ENCODE measurements at places on chromosomes 6 and 20.
A peak's percentile ranks its signal among the peaks of the same experiment; 100 is the strongest.

GRCh38 chr20:50813801-50814200, 18.9 kb downstream of the BCAS4 start:
- DNase-seq, result no peak

GRCh38 chr6:149211046-149211571, 106.4 kb upstream of the TAB2 start:
- DNase-seq, result no peak

DNA sequence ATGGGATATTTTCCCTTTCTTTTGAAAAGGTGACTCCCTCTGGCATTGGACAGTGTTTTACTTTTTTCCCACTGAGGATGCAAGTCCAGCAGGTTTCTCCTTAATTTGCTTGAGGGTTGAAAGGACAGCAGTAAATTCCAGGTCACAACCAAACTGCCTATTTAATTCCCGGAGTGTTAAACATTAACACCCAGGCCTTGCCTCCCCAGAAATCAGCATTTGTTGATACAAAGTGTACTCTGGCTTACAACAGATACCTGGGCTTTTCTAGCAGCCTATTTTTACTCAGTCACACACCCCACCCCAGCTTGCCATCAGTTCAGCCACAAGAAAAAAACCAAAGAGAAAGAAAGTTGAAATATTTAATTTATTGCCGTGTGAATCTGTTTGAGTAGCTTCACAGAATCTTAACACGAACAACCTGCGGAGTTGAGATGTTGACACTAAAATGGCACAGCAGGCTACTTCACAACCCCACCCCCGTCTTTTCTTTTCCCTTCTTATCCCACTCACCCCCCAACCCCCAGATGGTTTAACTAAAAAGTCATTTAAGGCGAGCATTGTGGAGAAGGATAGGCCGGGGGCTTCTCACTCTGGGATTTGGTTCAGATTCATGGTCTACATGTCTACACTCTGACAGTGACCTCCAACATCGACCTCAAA, 45.7 kb downstream of the MYLIP start:
- no peak for DNase-seq

- DNase-seq, result no peak
These were observed 39.1 kb downstream of the TMX4 start for GRCh38 chr20:7980332-7981046.

DNA sequence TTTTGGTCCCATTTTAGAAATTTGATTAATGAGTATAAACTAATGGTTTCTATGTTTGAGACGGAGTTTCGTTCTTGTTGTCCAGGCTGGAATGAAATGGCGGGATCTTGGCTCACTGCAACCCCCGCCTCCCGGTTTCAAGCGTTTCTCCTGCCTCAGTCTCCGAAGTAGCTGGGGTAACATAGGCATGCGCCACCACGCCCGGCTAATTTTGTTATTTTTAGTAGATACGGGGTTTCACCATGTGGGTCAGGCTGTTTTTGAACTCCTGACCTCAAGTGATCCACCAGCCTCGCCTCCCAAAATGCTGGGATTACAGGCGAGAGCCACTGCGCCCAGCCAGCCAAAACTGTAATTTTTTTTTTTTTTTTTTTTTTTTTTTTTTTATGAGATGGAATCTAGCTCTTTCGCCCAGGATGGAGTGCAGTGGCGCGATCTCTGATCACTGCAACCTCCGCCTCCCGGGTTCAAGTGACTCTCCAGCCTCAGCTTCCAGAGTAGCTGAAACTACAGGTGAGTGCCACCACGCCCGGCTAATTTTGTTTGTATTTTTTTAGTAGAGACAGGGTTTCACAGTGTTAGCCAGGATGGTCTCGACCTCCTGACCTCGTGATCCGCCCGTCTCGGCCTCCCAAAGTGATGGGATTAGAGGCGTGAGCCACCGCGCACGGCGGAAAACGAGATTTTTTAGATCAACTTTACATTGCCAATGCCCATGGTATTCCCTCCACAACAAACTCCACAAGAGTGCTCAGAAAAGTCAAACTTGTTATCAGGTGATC, 127.8 kb downstream of the HFE start:
- DNase-seq, result no peak

- DNase-seq, result no peak
These were observed 1.0 kb downstream of the JARID2 start for GRCh38 chr6:15246666-15247499.

GRCh38 chr20:33871362-33871761, 60.2 kb downstream of the CHMP4B start:
- peak; percentile 19 for DNase-seq

DNA sequence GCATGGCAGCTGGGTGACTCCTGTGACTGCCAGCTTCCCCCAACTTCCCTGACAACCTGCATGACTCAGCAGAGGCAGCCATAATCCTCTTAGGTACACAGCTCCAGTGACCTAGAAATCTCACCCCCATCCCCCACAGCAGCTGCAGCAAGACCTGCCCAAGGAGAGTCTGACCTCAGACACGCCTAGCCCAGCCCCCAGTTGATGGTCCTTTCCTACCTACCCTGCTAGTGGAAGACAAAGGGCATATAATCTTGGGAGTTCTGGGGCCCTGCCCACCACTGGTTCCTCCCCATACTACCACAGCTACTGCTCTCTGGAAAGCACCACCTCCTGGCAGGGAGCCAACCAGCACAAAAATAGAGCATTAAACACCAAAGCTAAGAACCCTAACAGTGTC, 90.2 kb downstream of the F13A1 start:
- DNase-seq, result no peak
